A172 (cell line): ENCODE measurements at places on chromosomes 1 and 21.

- no peak for DNase-seq
These were observed 14.4 kb downstream of the INAVA start for GRCh38 chr1:200909071-200909470.

- no peak for DNase-seq
These were observed 28.4 kb upstream of the RCAN3 start for GRCh38 chr1:24474193-24474592.

- DNase-seq = no peak
These were observed 53.1 kb downstream of the ABCD3 start for GRCh38 chr1:94471271-94471670.

GRCh38 chr1:44613941-44614340, 60.3 kb downstream of the TMEM53 start:
- no peak for DNase-seq

GRCh38 chr1:182676274-182676673, 8.1 kb downstream of the RGS8 start:
- DNase-seq = no peak

DNA sequence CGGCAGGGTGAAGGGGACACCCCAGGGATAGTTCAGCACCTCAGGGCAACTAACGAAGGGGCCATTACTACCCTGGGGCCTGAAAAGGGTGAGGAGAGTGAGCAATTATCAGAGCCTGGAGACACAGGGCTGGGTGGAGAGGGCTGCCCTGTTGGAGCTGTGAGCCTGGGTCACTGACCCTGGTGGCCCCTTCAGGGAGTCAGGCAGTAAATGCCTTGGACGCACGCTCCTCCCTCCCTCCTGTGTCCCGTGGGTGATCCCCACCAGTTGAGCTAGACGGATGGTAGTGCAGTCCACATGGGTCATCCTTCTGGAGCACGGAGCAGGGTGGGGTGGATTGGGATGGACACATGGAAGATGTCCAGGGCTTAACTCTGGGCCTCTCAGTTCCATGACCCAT, 305.3 kb downstream of the PTPRU start:
- DNase-seq = no peak

- DNase-seq = no peak
These were observed 78.4 kb upstream of the ERRFI1 start for GRCh38 chr1:8104278-8105236.

DNA sequence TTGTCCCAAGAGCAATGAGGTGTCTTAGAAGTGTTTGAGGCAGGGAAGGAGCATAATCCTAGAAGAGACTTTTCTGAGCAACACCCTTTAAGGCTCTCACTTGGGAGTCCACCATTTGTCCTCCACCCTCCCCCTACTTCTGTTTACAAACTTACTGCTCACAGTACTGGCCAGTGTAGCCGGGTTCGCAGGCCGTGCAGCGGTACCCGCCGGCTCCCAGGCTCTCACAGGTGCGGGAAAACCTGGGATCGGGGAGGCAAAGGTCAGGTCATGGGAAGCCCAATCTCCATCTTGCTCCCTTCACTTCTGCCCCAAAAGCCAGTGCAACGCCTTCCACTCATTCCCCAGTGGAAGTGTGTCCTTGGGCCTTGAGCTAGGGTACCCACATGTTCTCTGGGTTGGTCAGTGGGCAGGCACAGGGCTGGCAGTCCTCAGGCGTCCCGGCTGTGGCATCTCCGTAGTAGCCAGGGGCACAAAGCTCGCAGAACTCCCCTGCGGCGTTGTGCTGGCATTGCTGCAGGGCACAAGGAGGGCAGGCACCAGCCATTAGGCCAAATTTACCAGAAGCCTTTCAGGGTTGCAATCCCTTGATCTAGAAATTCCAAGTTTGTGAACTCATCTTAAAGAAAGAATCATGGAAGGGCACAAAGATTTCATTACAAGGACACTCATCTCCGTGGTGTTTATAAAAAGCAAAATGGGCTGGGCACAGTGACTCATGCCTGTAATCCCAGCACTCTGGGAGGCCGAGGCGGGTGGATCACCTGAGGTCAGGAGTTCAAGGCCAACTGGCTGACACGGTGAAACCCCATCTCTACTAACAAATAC, 49.8 kb downstream of the LDLRAD2 start:
- peak; percentile 79 for DNase-seq

- DNase-seq = no peak
These were observed 41.1 kb downstream of the ZNF678 start for GRCh38 chr1:227604446-227604845.

GRCh38 chr21:33264561-33264960, 1.6 kb upstream of the IL10RB start:
- no peak for DNase-seq

- no peak for DNase-seq
These were observed 113.8 kb downstream of the RHOU start for GRCh38 chr1:228849011-228849541.

- no peak for DNase-seq
These were observed 240.1 kb downstream of the NPHP4 start for GRCh38 chr1:5751833-5752745.

DNA sequence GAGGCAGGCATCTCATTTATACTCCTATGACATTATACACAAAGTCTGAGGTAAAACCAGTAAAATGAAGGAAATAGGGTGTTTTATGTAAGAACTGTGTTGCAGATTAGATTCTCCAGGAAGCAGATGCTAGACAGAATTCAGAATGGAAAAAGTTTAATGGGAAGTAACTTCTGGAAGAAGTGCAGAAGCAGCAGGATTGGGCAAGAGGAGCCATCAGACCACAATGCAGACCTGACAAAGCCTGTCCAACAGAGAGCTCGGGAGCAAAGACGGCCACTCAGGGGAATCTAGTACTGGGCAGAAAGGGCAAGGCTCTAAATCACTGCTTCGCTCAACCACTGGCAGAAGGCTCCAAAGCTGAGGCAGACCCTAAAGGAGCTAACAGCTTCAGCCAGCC, 33.7 kb downstream of the FBXO42 start:
- no peak for DNase-seq

GRCh38 chr1:82896036-82896435, 1095.3 kb downstream of the ADGRL2 start:
- no peak for DNase-seq

DNA sequence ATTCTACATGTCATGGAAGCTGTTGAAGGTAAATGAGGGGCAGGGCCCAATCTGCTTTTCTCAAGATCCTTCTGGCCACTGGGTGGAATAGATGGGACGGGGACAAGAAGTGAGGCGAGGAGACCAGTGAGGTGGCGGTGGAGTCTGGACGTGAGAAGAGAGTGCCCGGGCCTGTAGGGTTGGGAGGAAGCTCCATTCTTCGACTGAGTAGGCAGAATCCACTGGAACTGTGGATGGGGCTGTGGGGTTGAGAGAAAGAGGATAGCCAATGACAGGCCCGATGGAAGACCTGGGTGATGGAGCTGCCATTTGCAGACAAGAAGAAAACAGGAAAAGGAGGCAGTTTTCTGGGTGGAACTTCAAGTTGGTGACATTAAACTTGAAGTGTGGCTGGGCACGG, 10.3 kb downstream of the SLC1A7 start:
- DNase-seq = no peak

- peak; percentile 94 for DNase-seq
These were observed 221.6 kb upstream of the VAMP3 start for GRCh38 chr1:7549277-7550161.

DNA sequence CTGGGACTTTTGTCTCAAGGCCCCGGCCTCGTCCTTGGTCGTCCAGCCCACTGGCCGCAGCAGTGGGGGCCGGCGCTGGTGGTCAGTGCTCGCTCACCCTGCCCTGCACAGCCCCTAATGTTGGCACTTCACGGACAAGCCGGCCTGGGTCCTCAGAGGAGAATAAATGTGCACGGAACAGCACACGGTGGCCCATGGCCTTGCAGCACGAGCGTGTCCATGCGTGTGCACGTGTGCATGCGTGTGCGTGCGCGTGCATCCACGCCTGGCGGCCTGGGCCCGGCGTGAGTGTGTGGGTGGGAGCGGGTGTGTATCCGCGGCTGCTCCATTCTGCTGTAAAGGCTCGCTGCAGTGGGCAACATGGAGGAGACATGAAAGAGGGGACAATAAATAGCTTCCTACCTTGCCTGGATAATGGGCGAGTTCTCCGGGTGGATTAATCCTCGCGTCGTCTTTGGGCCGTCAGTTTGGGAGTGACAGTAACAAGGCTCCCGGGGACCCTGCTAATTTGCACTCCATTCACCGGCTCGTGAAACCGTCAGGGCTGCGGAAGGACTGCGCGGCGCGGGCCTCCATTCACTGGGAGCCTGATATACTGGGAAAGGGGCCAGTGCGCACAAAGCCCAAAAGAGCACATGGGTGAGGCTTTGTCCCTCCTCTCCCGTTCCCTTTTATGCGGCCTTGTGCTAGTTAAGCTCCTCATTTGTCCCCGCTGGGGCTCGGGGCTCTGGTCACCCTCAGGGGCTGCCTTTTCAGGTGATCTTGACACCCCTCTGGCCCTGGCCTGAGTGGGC, 142.8 kb downstream of the PRDM16 start:
- DNase-seq = no peak

DNA sequence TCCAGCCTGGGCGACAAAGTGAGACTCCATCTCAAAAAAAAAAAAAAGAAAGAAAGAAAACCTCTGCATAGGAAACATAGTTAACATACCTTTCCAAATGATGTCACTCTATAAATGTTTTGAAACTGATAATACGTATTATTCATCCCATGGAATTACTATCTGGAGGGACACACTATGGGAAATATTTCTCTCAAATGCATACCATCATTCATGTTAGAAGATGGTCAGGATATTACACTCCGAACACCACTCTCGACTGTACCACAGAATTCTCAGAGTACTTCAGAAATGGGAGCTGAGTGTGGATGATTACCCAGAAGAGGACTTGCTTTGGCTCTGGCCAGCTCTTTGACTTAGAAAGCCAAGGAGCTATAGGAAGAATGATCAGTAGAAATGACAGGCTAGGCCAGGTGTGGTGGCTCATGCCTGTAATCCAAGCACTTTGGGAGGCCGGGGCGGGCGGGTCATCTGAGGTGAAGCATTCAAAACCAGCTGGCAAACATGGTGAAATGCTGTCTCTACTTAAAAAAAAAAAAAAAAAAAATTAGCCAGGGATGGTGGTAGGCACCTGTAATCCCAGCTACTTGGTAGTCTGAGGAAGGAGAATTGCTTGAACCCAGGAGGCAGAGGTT, 5.2 kb upstream of the LIN28A start:
- DNase-seq = peak; percentile 4

DNA sequence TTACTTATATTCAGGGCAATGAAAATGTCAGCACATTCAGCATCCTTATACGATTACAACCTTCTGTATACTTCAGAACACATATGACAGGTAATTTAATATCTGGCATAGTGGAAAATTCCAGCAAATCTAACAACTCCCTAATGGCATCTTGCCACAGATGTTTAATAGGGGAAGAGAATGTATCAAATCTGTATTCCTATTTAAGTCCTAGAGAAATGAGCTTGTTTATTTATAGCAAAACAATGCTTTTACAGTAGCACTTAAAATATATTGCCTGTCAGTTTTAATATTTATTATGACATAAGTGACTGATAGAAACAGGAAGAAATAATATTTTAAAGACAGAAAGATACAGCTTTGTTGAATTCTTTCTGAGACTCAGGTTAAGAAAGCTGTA, 1101.8 kb upstream of the B3GALT2 start:
- no peak for DNase-seq

- DNase-seq = no peak
These were observed 16.4 kb upstream of the C4BPB start for GRCh38 chr1:207072233-207072632.

DNA sequence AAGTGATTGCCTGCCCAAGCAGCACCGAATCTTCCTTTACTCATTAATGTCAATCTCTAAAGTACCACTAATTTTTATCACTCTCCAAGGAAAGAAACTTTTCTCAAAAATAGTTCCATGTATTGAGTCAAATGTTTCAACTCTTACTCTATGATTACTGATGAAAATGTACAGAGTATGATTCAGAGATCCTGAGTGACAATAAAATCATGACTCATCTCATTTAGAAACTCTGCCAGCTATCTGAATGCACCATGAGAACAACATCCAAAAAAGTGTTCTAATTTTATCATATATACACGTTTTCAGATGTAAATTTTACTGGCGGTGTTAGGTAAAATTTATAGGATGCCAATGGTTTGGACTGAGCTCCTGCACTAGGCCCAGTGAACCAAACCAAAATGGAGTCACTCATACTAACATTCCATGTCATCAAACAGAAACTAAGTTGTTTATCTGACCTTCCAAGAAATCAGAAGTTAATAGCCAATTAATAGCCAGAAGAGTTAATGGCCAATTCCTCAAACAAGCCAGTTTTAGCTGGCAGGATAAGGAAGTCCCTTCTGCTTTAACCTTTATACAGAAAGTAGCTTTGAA, 22.6 kb downstream of the PLPPR5 start:
- DNase-seq = peak; percentile 53
